ENCODE measurements at places on chromosomes 1 and 21. TPM values are rescaled to one million over a fixed set of nuclear protein-coding genes. Genes with fewer than 3 reads are reported as not detected.

Gene TMCO4
- total RNA-seq = 23.8 TPM

Gene FBXO44
- total RNA-seq = 0.26 TPM

Gene OR2L2
- not detected for total RNA-seq

Gene NPHS2
- not detected for total RNA-seq

Measured in HT-29 (cell line).